ENCODE measurements at places on chromosomes 13 and 19. TPM values are rescaled to one million over a fixed set of nuclear protein-coding genes. Genes with fewer than 3 reads are reported as not detected.

The CPAMD8 gene
- polyA plus RNA-seq, result 35.9 TPM

The FFAR2 gene
- polyA plus RNA-seq, result 0.21 TPM

The DCLK1 gene
- polyA plus RNA-seq, result 6.2 TPM

The CCDC70 gene
- polyA plus RNA-seq, result not detected

The AZU1 gene
- 0.77 TPM for polyA plus RNA-seq

The CDX2 gene
- not detected for polyA plus RNA-seq

The PNMA8A gene
- 55.0 TPM for polyA plus RNA-seq

The ATCAY gene
- 0.44 TPM for polyA plus RNA-seq

The PALM3 gene
- polyA plus RNA-seq, result 19.0 TPM

The ACTN4 gene
- polyA plus RNA-seq, result 664 TPM

- no peak for DNase-seq
These were observed 7.4 kb downstream of the IFNL1 start for GRCh38 chr19:39303373-39304184.

DNA sequence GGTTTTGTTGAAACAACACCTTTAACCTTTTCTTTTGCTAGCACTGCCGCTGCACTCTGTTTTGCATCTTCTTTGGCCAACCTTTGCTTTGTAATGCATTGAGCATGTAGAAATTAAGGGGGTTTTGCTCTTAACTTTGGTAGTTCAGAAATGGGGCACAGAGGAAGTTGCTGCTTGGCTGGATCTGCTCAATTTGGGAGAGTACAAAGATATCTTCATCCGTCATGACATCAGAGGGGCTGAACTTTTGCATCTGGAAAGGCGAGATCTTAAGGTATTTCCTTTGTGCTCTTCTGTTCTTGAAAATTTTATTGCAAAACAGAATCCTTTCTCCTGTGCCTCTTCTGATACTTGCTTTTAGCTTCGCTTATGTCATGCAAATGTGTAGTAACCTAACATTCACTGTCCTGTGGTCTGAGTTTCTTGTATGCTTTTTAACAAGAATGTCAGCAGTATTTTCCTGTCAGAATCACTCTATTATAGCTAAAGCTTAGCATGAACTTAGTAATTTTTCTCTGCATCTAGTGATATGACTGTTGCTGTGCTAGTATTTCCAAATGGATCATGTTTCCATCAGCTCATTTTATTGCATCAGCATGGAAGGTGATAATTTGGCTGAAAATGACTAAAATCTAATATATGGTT lies 50.7 kb upstream of the AKAP11 start:
- DNase-seq, result no peak

DNA sequence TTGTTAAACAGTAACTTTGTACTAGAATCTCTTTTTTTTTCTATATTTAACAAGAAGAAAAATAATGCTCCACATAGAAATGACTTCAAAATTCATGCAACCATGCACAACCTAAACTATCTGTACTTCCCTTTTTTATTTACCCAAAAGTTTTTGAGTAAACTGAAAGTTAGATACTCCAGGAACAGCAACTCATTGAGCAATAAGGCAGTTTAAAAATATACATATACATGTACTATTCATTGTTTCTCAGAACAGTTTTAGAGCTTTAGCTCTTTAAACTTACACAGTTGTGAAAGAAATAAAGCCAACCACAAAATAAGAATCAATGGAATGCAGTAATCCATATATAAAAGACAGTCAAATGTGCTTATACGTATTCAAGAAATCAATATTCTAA lies 39.2 kb downstream of the MTMR6 start:
- no peak for DNase-seq

GRCh38 chr13:22243469-22244163 lies 572.7 kb downstream of the FGF9 start:
- no peak for DNase-seq

DNA sequence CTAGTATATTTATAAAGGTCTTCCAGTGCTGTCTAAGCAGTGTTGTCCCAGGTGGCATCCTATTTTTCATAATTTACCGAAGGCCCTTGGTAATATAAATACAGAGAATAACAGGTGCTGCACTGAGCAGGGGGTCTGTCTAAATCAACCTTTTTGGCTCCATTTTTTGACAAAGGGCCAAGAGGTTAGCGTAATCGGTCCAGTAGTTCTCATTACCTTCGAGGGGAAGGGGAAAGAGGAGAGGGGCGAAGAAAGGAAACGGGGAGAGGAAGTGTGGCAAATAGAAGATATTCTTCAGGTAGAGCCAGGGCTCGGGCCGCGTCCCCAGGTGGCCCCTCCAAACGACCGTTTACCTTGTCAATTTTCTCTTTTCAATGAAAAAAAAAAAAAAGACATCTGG lies 749 bp upstream of the PAN3 start:
- peak; percentile 20 for DNase-seq

DNA sequence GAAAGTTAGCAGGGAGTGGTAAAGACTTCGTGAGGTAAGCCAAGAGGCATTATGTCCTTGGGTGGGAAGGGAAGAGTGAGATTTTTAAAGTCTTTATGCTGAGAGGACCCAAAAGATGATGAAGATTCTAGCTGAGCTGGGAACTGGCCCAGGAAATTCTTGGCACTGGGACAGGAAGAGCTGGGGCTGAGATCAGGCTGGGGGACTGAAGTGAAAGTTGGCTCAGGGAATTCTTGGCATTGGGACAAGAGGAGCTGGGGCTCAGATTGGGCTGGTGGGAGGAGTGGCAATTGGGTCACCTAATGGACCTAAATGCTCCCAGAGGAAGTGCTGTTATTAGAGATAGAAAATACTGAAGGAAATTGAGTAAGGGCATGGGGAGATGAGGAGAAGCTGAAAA lies 8.8 kb downstream of the SCEL start:
- no peak for DNase-seq

DNA sequence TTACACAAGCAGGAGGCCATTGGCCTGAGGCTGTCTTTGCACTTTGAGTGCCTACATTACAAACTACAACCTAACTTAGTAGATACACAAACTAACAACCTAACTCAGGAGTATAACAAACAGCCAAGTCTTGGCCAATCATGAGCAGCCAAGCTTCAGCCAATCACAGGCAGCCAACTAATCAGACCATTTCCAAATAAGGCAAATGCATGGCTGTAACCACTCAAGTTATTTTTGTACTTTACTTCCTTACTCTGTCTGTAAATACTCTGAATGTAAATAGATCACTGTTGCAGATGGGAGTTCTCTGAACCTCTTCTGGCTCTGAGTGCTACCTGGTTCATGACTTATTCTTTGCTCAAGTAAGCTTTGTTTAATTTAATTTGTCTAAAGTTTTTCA lies 748.1 kb upstream of the SGCG start:
- DNase-seq, result no peak

GRCh38 chr19:45768655-45768983 lies 433 bp downstream of the SIX5 start:
- no peak for DNase-seq

DNA sequence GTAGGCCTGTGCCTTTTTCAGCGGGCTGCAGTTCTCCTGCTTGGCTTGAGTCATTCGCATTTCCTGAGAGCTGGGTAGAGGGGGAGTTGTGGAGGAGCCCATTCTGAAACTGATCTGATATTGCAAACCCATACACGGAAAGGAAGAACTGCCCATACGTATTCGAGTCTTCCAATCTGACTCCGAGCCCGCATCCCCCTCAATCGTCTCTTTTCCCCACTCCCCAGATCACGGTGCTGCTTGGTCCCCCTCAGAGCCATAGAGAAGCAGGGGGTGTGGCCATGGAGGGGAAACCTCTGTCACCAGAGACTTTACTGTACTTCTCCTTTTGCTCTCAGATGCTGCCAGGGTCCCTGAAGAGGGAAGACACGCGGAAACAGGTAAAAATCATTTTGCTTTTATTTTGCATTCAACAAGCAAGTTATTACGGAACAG lies at the start of gene CD22:
CD22 (plus strand) TSS at position 337 of the 435 bp plus-strand sequence. CDS start 2,854 bp downstream, outside the sequence.
- no peak for DNase-seq

- DNase-seq, result no peak
These were observed 33.1 kb upstream of the C1QTNF9 start for GRCh38 chr13:24276306-24276705.

- DNase-seq, result no peak
These were observed 497.6 kb downstream of the SUCLA2 start for GRCh38 chr13:47503475-47503874.

DNA sequence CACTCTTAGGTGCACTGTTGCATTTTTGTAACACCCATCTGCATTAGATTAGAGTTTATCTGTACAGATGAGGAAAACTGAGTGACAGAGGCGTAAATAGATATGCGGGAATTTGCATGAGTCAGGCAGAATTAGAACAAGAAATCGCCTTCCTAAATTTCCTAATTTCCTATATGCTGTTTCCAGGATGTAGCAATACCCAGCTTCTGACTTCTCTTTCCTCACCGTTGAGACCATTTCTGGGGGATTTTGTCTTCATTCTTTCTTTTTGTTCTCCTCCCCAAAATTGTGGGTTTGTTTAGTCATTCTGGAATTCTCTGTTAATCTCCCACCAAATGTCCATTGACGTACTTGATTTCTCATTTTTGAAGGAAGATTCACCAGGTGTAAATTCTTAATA lies 10.6 kb upstream of the ZNF792 start:
- no peak for DNase-seq

DNA sequence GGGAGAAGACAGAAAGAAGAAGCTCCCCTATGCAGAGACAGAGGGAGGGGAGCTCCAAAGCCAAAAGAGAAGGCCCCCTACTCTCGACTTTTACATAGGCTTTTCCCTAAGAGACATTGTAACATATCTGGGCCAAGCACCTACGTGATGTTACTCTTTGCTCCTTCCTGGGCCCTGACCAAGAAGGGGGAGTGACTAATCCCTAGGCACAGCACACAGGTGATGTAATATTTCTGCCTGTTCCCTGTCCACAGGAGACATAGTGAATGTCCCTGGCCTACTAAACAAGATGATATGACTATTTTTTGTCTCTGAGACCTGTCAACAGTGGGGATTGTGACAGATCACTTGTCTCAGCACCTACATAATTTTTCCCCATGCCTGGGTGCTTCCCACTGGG lies 15.9 kb upstream of the ZNF254 start:
- DNase-seq, result no peak

- DNase-seq, result no peak
These were observed 128.8 kb downstream of the SIPA1L3 start for GRCh38 chr19:38035515-38036495.

- DNase-seq, result no peak
These were observed 1541.0 kb downstream of the SLITRK5 start for GRCh38 chr13:89212186-89212585.

- no peak for DNase-seq
These were observed 2.5 kb downstream of the PALM start for GRCh38 chr19:711254-711653.

DNA sequence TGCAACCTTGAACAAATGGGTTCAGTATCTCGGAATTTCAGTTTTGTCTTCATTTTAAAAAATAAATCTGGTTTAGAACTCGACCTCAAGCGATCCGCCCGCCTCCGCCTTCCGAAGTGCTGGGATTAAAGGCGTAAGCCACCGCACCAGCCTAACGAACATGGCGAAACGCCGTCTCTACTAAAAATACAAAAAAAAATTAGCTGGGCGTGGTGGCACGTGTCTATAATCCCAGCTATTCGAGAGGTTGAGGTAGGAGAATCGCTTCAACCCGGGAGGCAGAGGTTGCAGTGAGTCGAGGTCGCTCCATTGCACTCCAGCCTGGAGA lies 571 bp downstream of the ZNF302 start:
- DNase-seq, result no peak

DNA sequence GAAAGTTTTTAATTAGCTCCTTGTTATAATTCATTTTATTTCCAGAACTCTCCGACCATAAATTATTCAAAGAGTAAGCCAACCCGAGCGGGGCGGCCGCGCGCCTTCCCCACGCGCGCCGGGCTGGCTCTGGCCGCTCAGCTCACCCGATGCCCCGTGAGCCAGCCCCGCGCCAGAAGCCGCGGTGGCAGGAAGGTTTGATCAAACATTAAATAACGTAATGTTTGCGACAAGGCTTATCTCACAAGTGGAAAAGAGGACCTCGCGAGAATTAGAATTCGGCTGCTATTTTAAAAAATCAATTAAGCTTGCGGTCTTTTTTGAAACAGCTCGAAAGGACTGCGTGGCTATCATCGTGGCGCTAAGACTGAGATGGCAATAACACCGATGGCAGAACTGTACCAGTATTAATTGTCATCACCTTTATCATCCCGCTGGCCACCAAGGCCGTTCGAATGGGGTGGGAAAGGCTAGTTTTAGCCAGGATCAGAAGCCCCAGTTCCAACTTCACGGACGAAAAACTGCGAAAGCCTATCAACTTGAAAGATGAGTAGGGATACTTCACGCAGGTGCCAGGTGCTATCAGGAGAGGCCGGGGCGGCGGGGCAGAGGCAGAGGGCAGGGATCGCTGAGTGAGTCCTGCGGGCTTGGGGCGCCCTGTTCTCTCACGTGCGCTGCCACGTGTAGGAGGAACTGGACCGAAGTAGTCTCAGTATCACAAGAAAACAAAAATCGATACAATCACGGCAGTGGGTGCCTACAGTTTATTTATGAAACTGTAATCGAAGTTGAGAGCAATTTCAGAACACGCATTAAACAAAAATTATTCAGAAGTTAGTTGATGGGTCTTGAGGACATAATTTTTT lies 6.4 kb downstream of the POU4F1 start:
- no peak for DNase-seq

- no peak for DNase-seq
These were observed 741.1 kb downstream of the DIAPH3 start for GRCh38 chr13:59422646-59423045.

DNA sequence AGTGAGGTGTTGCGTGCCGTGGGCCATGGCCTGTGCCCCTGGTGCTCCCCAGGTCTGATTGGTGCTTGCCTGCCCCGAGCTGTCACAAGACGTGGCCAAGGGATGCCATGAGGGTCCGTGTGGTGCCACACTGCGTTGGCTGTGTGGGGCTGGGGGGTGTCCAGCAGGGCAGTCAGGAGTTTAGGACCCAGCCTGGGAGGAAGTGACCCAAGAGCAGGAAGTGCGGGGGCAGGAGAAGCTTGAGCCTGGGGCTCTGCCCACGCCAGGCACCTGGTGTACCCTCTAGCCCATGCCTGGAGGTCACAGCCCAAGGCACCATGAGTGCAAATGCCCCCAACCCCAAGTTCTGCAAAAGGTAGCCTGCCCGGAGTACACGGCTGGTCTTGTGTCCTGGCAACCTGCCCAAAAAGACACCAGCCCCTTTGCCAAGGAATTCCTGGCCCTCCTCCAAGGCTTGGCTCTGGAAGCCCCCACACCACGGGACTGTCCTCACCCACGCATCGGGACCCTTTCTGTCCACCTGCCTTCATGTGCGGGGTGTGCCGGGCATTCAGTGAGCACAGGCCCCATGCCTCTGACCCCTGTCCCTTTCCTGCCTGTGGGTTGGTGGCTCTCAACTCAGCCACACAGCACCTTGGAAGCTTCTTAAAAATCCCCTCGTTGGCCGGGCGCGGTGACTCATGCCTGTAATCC lies 24.9 kb downstream of the MPND start:
- DNase-seq, result no peak

- DNase-seq, result peak; percentile 78
These were observed at the start of gene ZNF665 for GRCh38 chr19:53192771-53193534. Gene ZNF665, minus strand, starts transcription at chr19:53193358. Its CDS starts 10,460 bp downstream, at chr19:53182898.

DNA sequence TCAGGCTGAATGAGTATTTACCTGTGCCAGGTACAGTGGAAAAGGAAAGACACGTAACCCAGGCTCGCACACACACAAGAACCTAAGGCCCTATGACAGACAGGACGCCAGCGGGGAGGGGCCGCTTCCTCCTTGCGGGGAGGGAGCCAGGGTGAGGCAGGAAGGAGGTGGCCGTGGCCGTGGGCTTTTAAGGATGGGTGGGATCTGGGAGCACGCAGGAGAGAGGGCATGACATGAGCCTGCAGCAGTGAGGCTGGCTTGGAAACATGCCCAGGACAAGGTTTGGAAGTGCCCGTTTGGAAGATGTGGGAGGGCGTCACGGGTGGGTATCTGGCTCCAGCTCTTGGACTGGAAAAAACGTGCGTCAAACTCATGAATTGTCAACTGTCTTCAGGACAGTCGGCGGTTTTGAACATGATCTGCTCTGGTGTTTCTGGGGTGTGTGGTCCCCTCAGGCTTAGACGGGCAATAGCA lies 20.1 kb downstream of the SH3GL1 start:
- no peak for DNase-seq

Data from right renal pelvis (tissue), 4 donors.